ENCODE measurements at places on chromosomes 7 and 10.
A peak's percentile ranks its signal among the peaks of the same experiment; 100 is the strongest.

- peak; percentile 1 for DNase-seq
Measured at GRCh38 chr7:79452495-79453265, 787 bp downstream of the MAGI2 start.

- DNase-seq: no peak
Measured at GRCh38 chr10:69379800-69380199, 36.9 kb downstream of the TACR2 start.

DNA sequence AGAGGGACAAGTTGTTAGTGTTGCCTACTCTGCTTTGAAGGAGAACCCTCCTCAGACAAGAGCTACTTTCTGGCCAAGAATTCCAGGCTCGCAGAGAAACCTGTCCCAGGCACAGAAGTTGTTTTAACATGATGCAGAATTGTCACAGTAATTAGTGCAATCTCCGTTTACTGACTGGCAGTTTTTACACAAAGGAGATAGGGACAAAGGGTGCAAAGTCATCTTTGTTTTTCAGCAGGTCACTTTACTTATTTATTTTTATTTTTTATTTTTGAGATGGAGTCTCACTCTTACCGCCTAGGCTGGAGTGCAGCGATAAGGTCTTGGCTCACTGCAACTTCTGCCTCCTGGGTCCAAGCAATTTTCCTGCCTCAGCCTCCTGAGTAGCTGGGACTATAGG is 12.3 kb downstream of the TCF7L2 start:
- no peak for DNase-seq

DNA sequence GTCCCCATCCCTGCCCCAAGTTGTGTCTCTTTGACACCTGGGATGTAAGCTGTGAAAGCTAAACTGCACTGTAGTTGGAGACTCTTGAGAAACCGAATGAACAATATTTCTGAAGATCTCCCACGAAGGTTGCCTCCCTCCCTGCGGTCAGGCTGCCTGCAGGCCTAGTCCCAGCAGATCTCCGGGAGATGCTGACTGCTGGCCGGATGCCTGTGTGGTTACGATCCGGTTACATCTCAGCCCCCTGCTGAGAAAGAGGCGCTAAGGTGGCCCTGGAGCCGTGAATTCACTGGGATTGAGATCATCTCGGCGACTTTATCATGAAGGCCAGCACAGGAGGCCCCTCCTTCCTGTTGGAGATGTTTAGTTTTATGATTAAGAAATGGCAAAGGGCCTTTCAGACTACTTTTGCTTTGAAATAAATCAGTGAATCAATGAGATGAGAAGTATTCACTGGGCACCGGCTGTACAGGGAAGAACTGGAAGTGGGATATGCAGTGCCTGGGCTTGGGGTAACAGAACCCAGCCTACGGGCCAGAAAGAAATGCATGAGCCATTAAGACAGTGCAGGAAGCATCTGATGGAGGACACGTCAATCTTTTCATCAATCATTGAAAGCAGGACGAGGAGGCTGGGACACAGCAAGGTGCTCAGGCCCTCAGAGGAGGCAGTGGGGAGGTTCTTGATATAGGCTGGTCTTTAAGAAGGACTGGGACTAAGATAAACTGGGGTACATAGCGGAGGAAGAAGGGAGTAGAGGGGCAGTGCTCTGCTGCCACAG is 177.6 kb downstream of the PRKAG2 start:
- peak; percentile 1 for DNase-seq

GRCh38 chr10:100043344-100043743 is 33.6 kb upstream of the DNMBP start:
- no peak for DNase-seq

- no peak for DNase-seq
Measured at GRCh38 chr10:28594406-28594805, 61.5 kb downstream of the WAC start.

GRCh38 chr10:131859341-131860020 is 41.3 kb upstream of the PPP2R2D start:
- no peak for DNase-seq

GRCh38 chr7:51428217-51428887 is 111.7 kb upstream of the COBL start:
- peak; percentile 70 for DNase-seq
